ENCODE measurements at places on chromosomes 5 and 9.

DNA sequence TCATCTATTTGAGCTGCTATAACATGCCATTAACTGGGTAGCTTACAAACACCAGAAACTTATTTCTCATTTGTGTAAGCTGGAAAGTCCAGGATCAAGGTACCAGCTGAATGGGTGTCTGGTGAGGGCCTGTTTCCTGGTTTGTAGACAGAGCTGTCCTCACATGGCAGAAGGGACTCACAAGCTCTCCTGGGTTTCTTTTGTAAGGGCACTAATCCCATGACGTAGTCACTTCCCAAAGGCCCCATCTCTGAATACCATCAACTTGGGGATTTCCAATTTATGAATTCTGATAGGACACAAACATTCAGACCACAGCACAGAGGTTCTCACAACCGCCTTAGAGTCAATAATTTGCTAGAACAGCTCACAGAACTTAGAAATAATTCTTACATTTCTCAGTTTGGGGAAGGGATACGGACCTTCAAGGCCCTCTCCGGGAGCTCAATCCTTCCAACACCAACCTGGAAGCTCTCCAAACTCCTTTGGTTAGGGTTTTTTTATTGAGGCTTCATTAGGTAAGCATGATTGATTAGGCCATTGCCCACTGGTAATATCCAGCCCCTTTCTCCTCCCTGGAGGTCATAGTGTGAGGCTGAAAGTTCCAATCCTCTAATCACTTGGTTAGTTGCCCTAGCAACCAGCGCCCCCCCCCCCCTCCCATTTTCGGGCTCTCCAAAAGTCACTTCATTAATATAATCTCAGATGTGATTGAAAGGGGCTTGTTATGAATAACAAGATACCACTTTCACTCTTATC is 7.6 kb upstream of the DNAJA1 start:
- no peak for DNase-seq

DNA sequence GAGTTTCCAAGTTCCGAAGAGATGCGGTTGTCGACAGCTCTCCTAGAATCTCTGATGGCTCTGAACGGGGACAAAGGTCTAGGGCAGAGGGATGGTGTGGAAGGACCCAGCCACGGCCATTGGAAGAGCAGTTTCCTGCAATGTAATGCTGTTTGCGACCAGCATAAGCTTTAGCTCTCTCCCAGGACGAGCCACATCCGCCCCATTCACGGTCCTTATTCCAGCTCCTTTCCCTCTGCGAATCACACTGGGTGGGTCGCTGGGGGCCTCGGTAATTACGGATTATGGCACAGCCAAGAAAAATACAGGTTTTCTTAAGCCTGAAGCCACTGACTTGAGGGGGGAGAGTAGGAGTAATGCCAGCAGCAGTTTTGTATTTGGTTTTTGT is 22.7 kb downstream of the ANXA2R start:
- DNase-seq, result no peak

- DNase-seq, result no peak
These were observed 82.0 kb upstream of the FSTL4 start for GRCh38 chr5:133694181-133694831.

- DNase-seq, result no peak
These were observed 33.0 kb downstream of the FKBP15 start for GRCh38 chr9:113187929-113188595.

GRCh38 chr5:105836268-105836667 is 1834.5 kb downstream of the EFNA5 start:
- no peak for DNase-seq

DNA sequence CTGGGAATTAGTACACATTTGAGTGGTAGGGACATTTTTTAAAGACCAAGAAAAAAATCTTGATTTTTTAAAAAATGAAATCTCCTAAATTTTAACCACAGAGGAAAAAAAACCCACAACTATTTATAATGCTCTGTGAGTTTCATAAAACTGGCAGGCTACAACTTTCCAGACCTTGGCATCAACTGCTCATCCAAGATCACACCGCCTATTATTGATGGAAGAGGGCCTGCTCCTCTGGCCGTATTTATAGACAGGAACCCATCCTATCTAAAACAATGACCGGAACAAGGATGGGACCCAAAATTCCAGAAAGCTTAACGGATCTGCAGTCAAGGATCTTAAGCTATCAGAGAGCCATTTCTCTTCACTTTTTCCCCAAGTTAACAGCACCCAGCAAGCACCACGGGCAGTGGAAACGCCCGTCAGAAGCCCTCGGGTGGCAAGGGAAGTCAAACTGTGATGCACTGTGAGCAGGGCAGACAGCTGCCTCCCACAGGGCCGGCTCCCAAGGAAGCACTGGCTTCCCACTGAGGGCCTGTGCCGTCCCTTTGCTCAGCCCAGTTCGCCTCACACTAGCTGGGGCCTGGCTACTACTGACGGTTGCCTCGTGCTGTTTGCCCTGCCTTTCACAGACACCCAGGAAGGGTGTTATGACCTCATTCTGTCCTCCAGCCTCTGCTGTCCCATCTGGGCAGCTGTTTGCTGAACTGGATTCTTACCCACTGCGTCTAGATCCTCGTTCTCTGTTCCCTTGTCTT is 62.8 kb downstream of the CDC14B start:
- DNase-seq, result no peak

DNA sequence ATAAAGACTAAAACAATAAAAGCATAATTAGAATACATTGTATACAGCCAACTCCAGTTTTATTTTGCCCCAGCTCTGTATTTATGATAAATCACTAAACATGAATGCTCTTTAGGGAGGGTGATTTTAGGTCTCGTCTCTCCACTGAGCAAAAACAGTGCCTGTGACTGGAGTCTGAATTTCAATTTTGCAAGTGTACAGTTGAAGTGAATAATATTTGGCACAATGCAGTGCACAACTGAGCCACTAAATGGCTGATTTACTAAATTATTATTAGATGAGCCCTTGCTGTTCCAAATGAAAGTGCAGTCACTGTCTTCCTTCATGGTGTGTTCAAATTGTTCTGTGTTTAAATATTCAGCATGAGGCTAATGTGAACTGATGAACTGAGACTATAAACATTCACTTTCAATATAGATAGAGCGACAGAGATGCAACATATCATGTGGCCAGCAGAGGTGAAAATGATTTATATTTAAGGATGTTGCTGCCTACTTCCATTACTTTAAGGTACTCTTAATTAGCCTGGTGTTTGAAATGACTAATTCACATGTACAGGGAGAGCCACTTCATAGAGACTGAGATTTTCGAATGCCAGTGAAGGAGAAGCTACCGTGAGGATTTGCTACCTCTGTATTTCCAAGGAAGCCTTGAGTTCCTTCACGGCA is 375.1 kb downstream of the EBF1 start:
- no peak for DNase-seq

DNA sequence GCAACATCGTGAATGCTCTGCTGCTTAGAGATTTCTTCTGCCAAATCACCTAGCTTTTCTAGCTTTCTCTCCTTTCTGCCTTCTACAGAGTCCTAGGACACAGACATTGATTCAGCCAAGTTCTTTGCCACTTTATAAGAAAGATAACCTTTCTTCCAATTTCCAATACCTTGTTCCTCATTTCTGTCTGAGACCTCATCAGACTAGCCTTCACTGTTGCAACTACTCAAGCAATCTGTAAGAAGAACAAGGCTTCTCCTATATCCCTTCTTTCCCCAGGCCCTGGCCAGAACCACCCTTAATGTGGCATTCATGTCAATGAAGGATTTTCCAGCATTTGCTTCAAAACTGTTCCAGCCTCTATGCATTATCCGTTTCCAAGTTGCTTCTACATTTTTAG is 24.3 kb downstream of the FBXO10 start:
- no peak for DNase-seq

DNA sequence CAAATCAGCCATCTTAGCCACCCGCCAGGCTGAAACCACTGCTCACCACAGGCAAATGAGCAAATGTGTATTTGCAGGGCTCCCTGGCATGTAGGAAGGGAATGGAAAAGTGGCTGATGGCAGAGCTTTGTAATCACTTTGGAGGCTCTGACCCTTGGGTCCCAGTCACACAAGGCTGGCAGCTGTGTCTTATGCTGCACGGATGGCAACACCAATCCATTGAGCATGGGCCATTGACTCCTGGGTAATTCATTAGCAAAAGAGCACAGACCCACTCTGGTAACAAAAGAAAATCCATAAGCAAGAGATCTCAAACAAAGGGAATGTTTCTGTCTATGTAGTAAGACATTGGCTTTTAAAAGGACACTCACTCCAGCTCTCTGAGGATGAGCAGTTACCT is 57.6 kb downstream of the SPOCK1 start:
- DNase-seq, result no peak

DNA sequence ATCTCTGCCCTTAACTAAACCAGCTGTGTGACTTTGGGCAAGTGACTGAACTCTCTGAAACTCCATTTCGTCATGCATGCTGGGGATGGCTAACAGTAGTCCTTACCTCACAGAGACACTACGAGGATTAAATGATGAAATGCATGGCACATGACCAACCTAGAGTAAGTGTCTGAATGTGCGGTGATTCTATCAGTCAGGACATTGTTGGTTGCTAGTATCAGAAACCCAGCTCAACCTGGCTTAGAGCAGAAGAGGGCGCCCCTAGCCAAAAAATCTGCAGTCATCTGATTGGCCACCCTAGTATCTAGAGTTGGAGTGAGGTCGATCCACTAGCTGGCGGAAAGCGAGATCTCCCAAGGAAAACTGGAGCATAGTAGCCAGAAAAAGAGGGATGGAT is 25.2 kb downstream of the NEURL1B start:
- DNase-seq, result no peak

DNA sequence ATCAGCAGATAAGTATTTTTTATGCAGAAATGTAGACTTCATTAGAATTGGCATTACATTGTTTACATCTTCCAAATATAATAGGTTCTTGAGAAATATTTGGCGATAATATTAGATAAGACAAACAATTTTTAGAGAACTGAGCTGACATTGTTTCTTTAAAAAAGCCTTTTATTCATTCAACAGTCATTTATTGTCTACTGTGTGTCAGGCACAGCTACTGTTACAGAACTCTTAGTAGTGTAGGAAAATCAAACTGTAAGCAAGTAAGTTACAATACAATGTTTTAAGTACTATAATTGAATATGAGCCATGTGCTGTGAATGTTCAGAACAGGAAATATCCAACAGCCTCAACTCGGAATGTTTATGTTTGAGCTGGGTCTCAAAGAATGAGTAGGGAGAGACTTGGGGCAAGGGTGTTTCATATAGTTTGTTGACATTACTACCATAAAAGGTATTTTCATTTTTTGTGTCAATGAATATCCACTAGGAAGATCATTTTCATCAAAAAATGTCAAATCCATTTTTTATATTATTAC is 114.0 kb downstream of the CDC42SE2 start:
- DNase-seq, result no peak

- no peak for DNase-seq
These were observed 200.4 kb downstream of the LRRC70 start for GRCh38 chr5:62779010-62779422.

DNA sequence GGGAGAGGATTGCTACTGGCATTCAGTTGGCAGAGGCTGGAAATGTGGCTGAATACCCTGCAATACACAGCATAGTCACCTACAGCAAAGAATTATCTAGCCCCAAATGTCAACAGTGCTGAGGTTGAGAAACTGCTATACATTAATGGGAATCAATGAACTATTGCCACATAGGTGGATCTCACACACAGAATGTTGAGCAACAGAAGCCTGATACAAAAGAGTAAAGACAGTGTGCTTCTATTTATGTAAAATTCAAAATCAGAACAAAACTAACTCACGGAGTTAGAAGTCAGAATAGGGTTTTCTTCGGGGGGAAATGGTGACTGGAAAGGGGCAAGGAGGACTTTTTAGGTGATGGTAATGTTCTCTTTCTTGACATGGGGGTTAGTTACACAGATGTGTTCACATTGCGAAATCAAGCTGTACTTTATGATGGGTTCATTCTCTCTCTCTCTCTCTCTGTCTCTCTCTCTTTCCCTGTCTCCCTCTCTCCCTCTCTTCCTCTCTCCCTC is 45.7 kb upstream of the PANK3 start:
- DNase-seq, result no peak

- no peak for DNase-seq
These were observed 4.8 kb downstream of the PRSS3 start for GRCh38 chr9:33799928-33800704.

GRCh38 chr5:28710360-28710759 is 1672.0 kb upstream of the CDH9 start:
- no peak for DNase-seq

DNA sequence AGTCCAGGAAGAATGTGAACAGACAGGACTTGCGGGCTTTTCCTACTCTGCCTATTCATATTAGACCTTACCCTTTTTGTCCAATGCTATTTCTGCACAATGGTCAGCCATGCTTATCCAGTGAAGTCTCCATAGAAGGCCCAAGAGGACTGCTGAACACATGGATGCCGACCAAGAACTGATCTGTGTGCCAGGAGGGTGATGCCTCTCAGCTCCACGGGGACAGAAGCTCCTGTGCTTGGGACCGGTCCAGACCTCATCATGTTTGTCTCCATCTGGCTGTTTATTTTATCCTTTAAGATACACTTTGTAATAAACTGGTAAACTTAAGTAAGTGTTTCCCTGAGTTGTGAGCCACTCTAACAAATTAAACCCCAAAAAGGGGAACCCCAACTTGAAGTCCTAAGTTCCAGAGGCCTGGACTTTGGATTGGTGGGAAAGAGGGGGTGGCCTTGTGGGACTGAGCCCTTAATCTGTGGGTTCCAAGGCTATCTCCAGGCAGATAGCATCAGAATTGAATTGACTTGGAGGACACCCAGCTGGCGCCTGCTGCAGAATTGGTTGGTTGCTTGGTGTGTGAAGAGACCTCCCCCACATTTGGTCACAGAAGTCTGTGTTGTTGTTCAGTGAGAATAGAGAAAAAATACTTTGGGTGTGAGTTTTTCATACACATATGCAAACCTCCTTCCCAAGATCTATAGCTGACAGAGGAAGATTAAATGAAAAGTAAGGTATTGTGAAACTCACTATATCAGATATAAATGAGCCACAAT is 57.9 kb upstream of the ANKH start:
- DNase-seq, result no peak

DNA sequence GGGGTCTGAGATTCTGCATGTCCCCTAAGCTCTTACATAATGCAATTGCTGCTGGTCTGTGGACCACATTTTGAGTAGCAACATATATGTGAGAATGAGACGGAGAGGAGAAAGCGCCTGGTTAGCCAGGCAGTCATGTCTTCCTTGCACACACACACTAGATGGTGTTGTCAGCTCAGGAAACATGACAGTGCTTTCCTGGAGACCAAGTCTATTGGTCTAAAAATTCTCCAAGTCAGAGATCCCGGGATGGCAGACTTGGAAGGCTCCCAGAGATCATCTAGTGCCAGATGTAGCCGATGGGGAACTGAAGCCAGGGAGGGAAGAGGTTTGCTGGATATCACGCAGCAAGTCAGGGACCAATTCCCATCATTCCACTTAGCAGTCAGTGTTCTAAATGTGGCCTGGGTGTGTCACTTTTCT is 53.4 kb downstream of the GALNT12 start:
- no peak for DNase-seq

- no peak for DNase-seq
These were observed 96.2 kb downstream of the CHSY3 start for GRCh38 chr5:130000460-130000859.

DNA sequence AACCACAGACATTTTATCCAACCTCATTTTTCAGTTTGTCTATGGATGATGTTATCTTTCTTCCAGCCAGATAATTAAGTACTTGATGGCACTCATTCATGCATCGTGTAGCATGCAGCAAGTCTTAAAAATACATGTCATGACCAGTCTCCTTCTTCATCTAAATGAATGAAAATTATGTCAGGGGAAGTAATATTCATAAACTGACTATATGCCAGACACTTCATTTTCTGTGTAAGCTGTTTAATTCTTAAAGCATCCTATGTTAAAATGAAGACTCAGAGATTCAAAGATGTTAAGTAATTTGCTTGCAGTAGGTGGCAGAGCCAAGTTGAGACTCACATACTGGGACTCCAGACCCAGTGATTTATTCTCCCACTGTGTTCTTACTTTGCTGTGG is 181.7 kb upstream of the CD180 start:
- DNase-seq, result no peak

All from T-helper 1 cell (primary cell).